ENCODE measurements at places on chromosomes 7 and 10.

DNA sequence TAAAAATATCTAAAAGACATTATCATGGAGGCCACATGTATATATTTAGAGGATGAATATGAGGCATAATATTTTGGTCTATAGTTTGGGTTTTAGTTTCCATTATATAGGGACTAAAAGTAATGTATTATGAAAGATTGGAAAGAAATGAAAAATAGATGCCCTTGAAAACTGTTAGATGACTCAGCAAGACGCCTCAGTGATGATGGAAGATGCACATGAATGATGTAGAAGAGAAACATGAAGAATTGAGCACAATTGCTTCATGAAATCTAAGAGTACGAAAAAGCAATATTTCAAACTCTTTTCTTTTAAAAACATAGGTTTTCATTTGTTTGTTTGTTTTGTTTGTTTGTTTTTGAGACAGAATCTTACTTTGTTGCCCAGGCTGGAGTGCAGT, 89.8 kb downstream of the ARL4A start:
- H3K4me3 ChIP-seq, result no peak overlapping the region
- peaks cover 9% of the 10 kb centered on the region for H3K36me3 ChIP-seq
- H3K27me3 ChIP-seq, result no peaks in the 10 kb centered on the region
- H3K4me1 ChIP-seq, result peaks cover 15% of the 10 kb centered on the region
- no peak overlapping the region for H3K27ac ChIP-seq

- no peaks in the 10 kb centered on the region for H3K27me3 ChIP-seq
- no peak for DNase-seq
- H3K4me3 ChIP-seq, result no peak overlapping the region
These were observed 48.0 kb upstream of the MSRB2 start for GRCh38 chr10:23047201-23048050.

GRCh38 chr7:148804343-148805235, 79.5 kb downstream of the EZH2 start:
- no peaks in the 10 kb centered on the region for H3K27me3 ChIP-seq
- H3K4me3 ChIP-seq, result no peak overlapping the region

DNA sequence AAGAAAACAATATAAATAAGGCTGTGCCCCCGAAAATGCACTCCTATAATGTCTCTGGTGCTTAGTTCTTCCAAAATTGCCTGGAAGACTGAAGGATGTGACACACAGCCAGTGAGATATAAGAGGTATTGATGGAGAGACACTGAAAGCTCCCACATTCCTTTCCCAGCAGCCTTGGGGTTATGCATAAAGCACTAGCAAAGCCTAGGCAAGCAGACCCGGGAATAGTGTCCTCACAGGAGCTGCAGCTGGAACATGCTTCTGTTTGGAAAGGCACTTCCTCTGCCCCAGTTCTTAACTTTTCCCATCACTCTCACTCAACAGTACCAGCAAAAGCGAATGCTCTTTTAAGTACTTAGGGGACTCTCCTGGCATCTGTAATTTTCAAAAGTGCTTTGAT, 178.0 kb downstream of the AMPH start:
- H3K4me3 ChIP-seq, result no peak overlapping the region
- peaks cover 1% of the 10 kb centered on the region for H3K4me1 ChIP-seq
- H3K27me3 ChIP-seq, result peaks cover 26% of the 10 kb centered on the region
- no peak for DNase-seq
- no peaks in the 10 kb centered on the region for H3K36me3 ChIP-seq

DNA sequence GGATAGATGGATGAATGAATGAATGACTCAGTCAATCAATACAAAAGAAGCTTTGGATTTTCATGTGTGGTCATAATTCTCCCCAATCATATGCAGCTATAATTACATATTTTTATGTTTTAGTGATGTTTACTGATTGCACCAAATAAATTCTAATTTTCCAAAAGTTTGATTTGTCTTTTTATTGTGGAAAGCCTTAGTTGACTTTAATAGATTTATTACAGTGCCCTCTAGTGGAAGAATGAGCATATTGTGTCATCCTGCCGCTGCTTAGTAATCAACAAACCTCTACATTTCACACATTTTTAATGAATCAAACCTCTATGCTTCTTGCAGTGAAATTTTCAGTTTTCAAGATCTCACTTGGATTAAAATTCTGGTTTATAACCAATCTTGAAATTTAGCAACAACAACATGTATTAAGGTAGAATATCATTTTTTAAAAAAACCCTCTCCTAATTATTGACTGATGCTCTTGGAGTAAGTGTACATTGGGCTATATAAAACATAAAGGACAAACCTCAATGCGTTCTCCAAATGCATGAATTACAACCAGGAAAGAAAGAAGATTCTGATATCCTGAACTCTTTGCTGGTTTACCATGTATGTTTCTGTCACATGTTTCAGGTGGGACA, 55.6 kb upstream of the PNLIP start:
- H3K27me3 ChIP-seq, result peaks cover 29% of the 10 kb centered on the region
- no peak overlapping the region for H3K4me3 ChIP-seq
- no peak overlapping the region for H3K27ac ChIP-seq

GRCh38 chr10:72557362-72557761, 68.5 kb downstream of the MICU1 start:
- DNase-seq, result no peak
- no peak overlapping the region for H3K4me3 ChIP-seq
- H3K27me3 ChIP-seq, result no peaks in the 10 kb centered on the region
- no peaks in the 10 kb centered on the region for H3K4me1 ChIP-seq

GRCh38 chr7:150811-151221, 41.6 kb upstream of the FAM20C start:
- DNase-seq, result no peak
- peak overlapping the region; percentile 20 for H3K4me3 ChIP-seq
- peak overlapping the region; percentile 58 for H3K27ac ChIP-seq
- H3K4me1 ChIP-seq, result peaks cover 26% of the 10 kb centered on the region
- peaks cover 3% of the 10 kb centered on the region for H3K27me3 ChIP-seq

GRCh38 chr10:13346283-13347042, 1.6 kb downstream of the SEPHS1 start:
- H3K4me3 ChIP-seq, result peak overlapping the region; percentile 72
- peak overlapping the region; percentile 93 for H3K27ac ChIP-seq
- peaks cover 32% of the 10 kb centered on the region for H3K4me1 ChIP-seq
- H3K27me3 ChIP-seq, result peaks cover 10% of the 10 kb centered on the region
- peaks cover 5% of the 10 kb centered on the region for H3K36me3 ChIP-seq

DNA sequence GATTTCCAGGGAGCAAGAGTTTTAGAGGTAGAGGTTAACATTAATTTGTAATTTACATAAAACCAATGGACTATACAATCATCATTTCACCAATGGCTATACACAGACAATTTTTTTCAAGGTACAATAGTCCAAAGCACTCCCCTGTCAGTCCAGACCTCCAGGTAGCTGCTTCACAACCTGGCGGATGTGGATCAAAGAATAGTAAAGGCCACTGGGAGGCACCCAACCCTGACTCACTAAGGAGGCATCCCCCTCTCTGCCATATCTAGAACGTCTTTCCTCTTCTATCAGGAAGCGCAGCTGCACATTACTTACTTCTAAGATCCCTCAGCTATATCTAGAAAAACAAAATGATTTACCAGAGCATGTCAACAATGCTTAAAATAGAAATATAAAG, 217.7 kb upstream of the AOAH start:
- H3K4me1 ChIP-seq, result no peaks in the 10 kb centered on the region
- DNase-seq, result no peak
- peaks cover 5% of the 10 kb centered on the region for H3K36me3 ChIP-seq
- no peak overlapping the region for H3K4me3 ChIP-seq
- no peak overlapping the region for H3K27ac ChIP-seq

DNA sequence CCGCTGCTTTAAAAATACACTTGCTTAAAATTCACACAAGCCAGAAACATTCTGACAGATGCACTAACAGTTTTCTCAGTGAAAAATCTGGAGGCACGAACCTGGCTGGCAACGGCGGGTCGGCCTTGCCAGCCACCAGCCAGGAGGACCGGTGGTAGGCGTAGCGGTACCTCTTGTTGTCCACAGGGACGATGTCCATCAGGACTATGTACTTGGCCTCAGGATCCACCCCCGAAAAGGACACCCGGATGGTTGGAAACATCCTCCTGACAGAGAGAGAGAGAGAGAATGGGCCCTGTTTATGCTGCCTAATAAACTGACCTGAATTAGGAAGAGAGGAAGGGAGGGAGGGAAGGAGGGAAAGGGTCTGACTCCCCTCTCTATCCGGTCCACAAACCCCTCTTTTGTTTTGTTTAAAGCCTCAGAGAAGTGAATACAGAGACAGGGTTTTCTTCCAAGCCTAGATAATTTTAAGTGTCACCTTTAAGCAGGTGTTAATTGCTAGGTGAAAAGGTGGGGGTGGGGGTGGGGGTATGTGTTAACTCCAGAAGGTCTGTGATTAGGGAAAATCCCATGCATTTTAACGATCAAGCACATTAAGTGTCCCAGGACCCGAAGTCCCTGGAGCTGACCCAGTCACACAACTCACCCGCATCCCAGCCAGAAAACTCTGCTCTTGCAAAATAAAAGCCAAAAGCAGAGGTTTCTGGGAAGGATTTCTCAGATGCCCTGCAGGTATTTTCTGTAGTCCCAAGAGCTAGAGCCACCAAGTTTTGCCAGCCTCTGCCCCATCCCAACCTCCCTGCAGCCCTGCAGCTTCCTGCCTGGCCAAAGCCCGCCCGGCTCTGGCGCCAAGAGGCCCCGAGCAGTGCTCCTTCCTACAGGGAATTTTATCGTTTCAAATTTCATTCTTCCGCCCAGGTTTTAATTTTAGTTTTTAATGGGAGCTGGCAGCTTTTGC, 5.0 kb downstream of the TBX20 start:
- H3K27ac ChIP-seq, result no peak overlapping the region
- H3K27me3 ChIP-seq, result peaks cover 92% of the 10 kb centered on the region
- peaks cover 22% of the 10 kb centered on the region for H3K4me1 ChIP-seq
- no peak for DNase-seq
- H3K36me3 ChIP-seq, result no peaks in the 10 kb centered on the region

DNA sequence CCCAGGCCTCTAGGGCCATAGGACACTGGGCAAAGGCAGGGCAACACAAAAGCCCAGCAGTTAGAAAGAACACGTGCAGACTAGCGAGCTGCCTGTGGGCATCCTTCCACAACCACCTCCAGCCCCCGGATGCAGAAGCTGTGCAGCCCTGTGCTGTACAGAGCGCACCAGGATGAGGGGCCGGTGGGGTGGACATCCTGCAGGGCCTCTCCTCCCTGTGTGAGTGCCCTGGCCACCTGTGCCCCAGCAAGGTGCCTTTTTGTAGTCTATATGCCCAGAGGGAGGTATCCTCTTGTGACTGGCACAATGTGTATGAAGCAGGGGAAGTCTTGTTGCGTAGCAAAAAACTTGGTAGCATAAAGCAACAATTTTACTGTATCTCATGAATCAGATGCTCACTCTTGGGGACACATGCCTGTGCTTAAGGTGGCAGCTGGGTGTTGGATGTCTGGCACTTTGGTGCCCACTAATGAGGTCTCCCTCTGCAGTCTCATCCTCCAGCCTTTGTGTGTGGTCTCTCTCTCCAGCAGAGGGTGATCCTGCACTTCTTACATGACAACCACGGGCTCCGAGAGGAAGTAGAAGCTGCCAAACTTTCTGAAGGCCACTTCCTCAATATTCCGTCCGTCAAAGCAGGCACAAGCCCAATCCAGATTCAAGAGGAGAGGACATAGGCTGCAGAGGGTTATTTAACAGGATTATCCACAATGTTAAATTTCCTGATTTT, 8.7 kb downstream of the NCAPG2 start:
- peaks cover 13% of the 10 kb centered on the region for H3K36me3 ChIP-seq
- H3K27ac ChIP-seq, result no peak overlapping the region
- H3K27me3 ChIP-seq, result no peaks in the 10 kb centered on the region
- H3K4me3 ChIP-seq, result no peak overlapping the region
- no peak for DNase-seq
- no peaks in the 10 kb centered on the region for H3K4me1 ChIP-seq

DNA sequence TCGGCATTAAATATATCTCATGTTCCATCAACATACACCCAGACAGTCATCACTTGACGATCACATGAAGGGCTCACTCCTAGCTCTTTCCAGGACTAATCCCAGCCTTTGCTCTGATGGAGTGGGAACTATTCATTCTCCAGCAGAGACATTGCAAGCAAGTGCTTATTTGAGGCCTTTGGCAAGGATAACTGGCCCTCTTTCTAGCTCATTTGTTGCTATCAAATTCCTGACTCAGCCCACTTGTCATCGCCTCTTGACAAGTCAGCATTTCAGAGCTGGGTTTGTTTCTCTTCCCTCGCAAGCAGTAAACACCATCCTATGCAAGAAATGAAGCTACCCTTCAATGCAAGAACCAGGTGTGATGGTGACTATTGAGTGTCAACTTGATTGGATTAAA, 1165.7 kb upstream of the AUTS2 start:
- H3K4me3 ChIP-seq, result no peak overlapping the region
- no peak overlapping the region for H3K27ac ChIP-seq
- no peaks in the 10 kb centered on the region for H3K36me3 ChIP-seq
- no peak for DNase-seq

GRCh38 chr10:95542330-95542729, 18.8 kb downstream of the SORBS1 start:
- H3K36me3 ChIP-seq, result no peaks in the 10 kb centered on the region
- no peaks in the 10 kb centered on the region for H3K27me3 ChIP-seq
- DNase-seq, result no peak
- peaks cover 10% of the 10 kb centered on the region for H3K4me1 ChIP-seq
- no peak overlapping the region for H3K4me3 ChIP-seq
- H3K27ac ChIP-seq, result no peak overlapping the region

GRCh38 chr10:77926566-77927401, at the start of gene DLG5:
TSS of gene DLG5 (minus strand) at chr10:77926755. CDS start at chr10:77926520, 235 bp downstream.
- peak; percentile 36 for DNase-seq
- peak within 1 kb of the TSS; percentile 81 for H3K4me3 ChIP-seq
- no peaks in the 10 kb centered on the region for H3K36me3 ChIP-seq
- peak within 1 kb of the TSS; percentile 85 for H3K27ac ChIP-seq
- no peaks in the 10 kb centered on the region for H3K27me3 ChIP-seq

DNA sequence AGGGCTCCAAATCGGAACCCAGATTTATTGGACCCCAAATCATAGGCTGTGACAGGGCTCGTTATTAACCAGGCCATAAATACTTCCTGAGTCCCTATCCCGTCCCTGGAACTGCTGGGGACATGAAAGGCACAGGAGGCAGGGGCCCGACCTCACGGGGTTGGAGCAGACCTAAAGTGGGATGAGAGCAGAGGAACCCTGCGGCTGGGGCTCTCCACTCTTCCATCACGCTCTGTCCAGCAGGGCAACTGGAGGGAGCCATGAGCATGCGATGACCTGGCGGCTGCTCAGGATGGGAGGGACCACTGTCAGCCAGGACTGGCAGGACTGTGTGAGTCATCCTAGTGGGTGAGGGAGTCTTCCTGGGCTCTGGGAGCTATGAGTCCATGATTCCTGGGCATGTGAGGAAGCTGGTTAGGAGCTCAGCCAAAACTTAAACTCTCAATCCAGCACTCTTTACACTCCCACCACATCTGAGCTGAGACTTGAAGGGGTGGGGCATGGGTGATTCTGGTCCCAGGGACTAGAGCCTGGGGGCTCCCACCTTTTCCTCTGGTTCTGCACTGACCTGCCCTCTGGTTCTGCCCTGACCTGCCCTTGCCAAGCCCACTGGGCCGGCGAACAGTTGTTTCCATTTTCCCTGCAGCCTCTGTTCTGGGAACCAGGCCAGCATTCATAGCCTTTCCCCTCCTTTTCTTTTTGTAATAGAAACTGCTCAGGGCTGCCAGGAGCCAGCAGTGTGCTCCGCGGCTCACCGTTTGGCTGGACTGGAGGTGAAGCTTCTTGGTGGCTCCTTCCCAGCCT, 47.1 kb downstream of the SYPL1 start:
- no peak for DNase-seq
- peaks cover 52% of the 10 kb centered on the region for H3K4me1 ChIP-seq
- peak overlapping the region; percentile 64 for H3K27ac ChIP-seq
- peaks cover 1% of the 10 kb centered on the region for H3K36me3 ChIP-seq
- H3K4me3 ChIP-seq, result no peak overlapping the region

Measured in mesothelial cell of epicardium (in vitro differentiated cells).